HT-29 (cell line): ENCODE measurements at places on chromosomes 4 and X.
A peak's percentile ranks its signal among the peaks of the same experiment; 100 is the strongest.

- no peak for DNase-seq
Measured at GRCh38 chr4:8321771-8322170, 52.2 kb downstream of the HTRA3 start.

GRCh38 chrX:22276781-22277180, 4.1 kb downstream of the CBLL2 start:
- DNase-seq = no peak

DNA sequence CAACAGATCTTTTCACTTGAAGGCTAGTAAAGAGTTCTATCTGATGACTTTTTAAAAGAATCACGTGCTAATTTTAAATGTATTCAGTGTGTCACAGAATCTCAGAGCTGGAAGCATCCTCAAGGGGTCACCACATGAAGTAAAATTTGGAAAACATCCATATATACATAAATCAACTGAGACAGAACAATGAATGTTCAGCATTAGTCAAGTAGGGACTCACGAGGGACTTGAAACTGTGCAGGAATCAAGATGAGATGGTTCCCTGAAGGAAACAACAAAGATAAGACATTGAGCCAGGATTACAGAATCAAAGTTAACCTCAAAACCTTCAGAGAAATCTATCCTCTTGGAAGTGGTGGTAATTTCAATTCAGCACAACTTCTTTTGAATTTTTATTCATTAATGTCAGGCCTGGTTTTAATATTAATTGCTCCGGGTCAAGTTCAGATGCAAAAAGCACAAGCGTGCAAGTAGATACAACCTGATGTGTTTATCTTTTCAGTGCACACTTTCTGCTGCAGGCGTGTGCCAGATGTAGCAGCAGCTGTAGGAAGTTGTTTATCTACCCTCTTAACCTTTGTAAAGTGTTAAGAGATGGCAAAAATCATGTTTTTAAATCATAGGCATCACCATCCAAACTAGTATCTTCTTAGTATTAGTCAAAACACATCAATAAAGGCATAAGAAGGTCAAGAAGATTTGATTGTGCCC, 87.7 kb upstream of the SRD5A3 start:
- DNase-seq = no peak

GRCh38 chr4:104728380-104729122, 233.9 kb upstream of the CXXC4 start:
- DNase-seq = peak; percentile 87

- DNase-seq = no peak
Measured at GRCh38 chrX:7027071-7027470, 120.4 kb upstream of the STS start.

DNA sequence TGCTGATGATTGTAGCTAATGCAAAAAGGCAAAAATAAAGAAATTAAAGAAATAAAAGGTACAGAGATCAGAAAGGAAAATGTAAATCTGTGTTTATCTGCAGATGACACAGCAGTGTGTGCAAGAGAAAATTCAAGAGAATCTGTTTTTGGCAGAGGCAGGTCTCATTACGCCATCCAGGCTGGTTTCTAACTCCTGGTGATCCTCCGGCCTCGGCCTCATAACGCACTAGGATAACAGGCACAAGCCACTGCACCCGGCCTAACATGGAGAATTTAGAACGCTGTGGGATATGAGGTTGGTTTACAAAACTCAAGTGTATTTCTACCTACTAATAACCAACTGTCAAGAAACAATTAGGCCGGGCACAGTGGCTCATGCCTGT, 29.4 kb downstream of the CTBP1 start:
- DNase-seq = no peak

- peak; percentile 76 for DNase-seq
Measured at GRCh38 chr4:42865572-42866189, 26.8 kb upstream of the GRXCR1 start.

GRCh38 chr4:140719686-140720085, 36.5 kb downstream of the TBC1D9 start:
- DNase-seq = no peak
